ENCODE measurements at places on chromosomes 3 and 15.

DNA sequence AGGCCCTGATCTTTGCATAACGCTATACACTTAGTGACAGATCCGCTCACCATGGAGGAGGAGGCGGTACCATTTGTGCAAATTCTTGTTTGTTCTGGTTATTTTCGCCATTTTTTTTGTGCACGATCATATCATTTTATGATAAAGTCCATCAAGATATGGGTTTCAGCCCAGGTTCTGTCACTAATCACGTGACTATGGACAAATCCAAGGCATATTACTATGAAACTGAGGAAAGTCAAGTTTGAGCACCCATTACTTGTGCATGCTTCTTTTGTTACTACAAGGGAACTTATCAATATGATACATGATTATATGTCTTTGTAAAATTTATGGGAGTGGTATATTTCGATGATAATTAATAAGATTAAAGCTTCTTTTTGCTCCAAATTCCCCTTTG is 829.5 kb downstream of the ROBO2 start:
- no peak for DNase-seq

GRCh38 chr3:95815828-95816227 is 998.6 kb upstream of the EPHA6 start:
- no peak for DNase-seq

DNA sequence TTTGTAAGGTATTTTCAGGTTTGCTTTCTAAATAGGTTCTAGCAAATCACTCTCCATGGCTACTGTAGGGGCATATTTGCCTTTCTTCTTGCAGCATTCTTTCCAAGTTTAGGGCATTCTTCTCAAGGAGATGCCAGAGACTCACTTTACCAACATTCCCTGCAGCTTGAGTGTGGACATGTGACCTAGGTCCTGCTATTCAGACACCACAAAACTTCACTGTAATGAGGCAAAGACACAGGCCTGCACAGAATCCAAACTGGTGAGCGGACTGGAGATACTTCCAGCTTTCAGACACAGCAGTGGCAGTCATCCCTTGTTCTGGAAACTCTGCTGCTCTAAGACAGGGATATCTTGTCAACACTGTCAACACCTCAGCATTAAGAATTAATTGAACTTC is 146.4 kb upstream of the PFN2 start:
- no peak for DNase-seq

DNA sequence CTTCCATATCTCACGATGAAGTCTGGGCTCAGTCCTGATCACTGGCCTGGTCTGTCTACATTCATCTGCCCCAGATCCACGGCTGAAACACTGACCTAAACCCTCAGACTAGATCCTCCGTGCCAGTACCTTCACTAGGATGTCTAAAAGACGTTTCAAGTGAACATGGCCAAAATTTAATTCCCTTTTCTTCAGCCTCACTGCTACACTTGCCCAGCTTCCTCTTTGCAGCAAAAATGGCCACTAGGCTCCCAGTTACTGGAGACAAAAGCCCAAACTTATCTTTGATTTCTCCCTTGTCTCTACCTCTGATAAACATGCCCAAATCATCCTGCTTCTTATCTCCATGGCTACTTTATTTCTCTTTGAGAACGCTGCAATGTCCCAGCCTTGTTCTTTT is 1.7 kb downstream of the RASSF1 start:
- no peak for DNase-seq

- no peak for DNase-seq
Measured at GRCh38 chr3:173891272-173892100, 493.9 kb downstream of the NLGN1 start.

DNA sequence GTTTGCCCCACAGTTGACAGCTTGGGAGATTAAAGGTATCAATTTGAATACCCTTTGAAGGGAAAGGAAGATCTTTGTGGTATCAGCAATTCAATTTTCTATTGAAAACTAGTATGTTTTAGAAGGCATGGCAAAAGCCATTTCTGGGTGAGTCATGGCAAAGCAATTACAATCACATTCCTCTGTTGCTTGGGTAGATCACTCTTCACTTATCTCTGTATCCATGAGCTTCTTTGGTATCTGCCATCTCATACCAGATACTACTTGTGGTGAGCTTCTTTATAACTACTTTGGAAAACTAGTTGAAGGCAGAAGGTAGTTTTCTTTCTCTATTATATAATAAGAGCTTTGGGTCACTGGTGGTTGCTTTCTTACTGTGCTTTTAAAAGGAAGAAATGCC is 28.3 kb upstream of the LSAMP start:
- no peak for DNase-seq

Data from RPMI7951 (cell line).